ENCODE measurements at places on chromosomes 3 and 15. TPM values are rescaled to one million over a fixed set of nuclear protein-coding genes. Genes with fewer than 3 reads are reported as not detected.

MIX23 gene
- total RNA-seq, result 34.1 TPM

ATP10A gene
- 4.3 TPM for total RNA-seq

EFHB gene
- total RNA-seq, result 0.27 TPM

CCRL2 gene
- total RNA-seq, result 4.7 TPM

GP9 gene
- total RNA-seq, result not detected
